Stimulated activated CD4-positive, alpha-beta T cell treated with anti-CD3 and anti-CD28 coated beads, TNF-alpha, amount 100 ng/mL, for 24 hours (primary cell): ENCODE measurements at places on chromosomes 4 and X.

DNA sequence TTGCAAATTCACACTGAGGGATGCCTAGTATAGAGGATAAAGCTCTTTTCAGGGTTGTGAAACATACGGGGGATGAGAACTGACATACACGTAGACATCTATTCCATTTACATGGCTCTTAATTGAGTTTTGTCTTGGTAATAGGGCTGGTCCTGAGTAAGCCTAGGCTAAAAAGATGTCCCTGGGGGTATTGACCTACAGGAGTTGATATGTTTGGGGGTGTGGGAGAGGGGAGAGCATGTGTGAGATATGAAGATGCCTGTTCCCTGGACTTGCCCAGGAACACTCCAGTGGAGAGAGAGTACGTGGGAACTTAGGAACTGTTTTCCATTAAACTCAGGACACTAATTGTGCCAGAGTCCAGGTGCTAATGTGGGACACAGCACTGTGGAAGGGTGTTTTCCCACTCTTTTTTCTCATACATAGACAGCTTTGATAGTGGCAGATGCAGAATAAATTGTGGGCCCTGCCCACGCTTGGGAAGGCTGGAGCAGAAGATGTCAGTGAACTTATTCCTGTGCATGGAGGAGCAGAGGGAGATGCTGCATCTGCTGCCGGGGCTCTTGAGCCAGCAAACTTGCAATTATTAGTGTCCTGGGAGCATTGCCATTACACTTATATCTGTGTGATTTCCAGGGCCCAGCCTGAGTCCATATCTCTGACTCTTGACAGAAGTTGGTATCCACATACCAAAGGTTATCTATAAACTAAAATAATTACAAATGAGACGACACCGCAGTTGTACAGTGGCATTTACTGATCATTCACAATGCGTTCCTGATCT is 20.7 kb downstream of the SYNPO2 start:
- no peak for DNase-seq

- DNase-seq: no peak
Measured at GRCh38 chr4:2624782-2625530, 88.5 kb downstream of the FAM193A start.

- DNase-seq: no peak
Measured at GRCh38 chr4:28317221-28317620, 1456.6 kb downstream of the STIM2 start.

DNA sequence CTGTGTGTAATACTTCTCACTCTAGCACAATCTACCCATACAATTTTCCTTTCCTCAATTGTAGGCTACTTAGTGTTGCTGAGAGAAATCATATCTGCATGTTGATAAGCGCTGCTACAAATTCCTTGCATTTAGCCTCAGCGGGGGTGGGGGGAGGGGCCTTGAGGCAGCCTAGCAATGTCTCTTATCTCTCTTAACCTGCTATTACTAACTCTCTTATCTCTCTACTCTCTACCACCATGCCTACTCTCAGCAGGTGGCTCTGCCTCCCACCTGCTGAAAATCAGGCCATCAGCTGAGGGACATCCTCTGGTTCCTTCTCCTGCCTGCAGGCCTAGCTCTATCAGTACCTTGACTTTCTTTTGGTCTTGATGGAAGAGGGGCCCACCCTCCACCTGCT is 98.9 kb downstream of the GPR82 start:
- no peak for DNase-seq

DNA sequence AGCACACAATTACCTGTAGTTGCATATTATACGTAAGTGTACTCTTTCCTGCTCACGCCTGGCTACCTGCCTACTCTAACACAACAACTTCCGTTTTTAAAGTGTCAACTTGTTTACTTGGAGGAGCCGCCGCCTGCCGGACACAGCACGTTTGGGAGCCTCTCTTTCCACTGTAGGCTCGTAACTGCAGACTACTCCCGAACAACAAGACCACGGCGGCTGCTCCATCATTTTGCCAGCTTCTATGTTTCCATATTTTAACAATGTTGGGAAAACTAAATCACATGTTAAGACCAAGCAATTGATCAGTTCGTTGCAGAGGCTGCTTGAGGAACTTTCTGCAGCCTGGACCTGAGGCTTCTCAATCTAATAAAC is 841 bp downstream of the MTNR1A start:
- no peak for DNase-seq

GRCh38 chr4:116585246-116585645 is 500.1 kb downstream of the TRAM1L1 start:
- no peak for DNase-seq

- no peak for DNase-seq
Measured at GRCh38 chrX:148422526-148422925, 77.9 kb upstream of the AFF2 start.

DNA sequence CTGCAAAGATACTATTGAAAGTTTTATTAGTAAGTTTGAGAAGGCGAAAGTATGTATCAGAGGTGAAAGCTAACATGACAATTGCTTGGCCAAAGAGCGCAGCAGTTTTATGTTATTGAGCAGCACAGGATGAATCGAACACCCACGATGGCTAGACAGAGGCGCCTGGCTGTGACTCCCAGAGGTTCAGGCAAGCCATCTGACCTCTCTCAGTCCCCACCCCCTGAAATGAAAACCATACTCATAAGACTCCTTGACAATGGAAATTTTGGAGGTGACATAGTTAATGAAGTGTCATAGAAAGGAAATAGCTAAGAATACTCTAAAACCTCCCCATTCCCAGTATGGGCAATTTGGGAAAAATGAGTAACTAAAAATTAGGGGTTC is 70.6 kb downstream of the MGST2 start:
- no peak for DNase-seq

GRCh38 chr4:87092389-87093141 is 127.9 kb downstream of the KLHL8 start:
- DNase-seq: no peak

- DNase-seq: no peak
Measured at GRCh38 chr4:183635321-183635720, 23.7 kb downstream of the RWDD4 start.

DNA sequence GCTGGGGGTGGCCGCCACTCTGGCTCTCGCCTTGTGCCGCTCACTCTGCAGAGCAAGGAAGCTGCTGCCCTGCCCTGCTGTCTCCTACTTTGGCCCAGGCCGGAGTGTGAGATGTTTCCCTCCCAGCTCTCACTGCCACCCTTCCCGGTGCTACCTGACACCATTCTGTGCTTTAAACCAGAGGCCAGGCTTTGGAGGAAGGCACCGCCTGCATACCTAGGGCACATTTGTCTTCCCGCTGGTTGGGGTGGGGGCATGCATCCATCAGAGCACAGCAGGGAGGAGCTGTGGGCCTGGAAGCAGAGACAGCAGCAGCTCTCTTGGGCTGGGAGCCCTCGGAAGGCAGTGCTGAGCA is 96.9 kb upstream of the PSAPL1 start:
- no peak for DNase-seq

- no peak for DNase-seq
Measured at GRCh38 chrX:22122510-22122909, 90.4 kb downstream of the PHEX start.

- DNase-seq: no peak
Measured at GRCh38 chr4:115970859-115971258, 857.4 kb upstream of the NDST4 start.

DNA sequence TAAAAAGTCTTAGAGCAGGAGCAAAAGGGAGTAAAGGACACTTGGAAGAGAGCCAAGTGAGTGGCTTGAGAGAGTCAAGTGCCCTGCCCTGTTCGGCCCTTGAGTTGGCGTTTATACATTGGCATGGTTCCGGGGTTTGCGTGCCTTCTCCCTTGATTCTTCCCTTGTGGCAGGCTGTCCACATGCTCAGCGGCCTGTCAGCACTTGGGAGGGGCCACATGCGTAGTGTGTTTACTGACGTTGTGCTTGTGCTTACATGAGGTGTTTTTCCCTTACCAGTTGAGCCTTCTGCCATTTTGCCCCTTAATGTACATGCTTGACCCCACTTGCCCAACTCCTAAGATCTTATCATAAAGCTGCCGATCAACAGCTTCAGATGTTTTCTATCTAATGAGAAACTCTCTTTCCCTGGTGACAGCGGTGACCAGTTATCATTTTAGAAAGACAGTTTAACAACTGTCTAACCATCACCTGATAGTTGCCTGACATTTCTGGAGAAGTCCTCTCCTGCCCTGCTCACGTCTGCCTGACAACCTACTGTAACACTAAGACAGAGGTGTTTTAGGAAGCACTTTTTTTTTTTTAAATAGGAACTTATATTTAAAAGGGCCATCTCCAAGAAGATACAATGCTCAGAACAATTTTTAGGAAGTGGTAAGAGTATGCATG is 49.5 kb upstream of the GC start:
- no peak for DNase-seq

DNA sequence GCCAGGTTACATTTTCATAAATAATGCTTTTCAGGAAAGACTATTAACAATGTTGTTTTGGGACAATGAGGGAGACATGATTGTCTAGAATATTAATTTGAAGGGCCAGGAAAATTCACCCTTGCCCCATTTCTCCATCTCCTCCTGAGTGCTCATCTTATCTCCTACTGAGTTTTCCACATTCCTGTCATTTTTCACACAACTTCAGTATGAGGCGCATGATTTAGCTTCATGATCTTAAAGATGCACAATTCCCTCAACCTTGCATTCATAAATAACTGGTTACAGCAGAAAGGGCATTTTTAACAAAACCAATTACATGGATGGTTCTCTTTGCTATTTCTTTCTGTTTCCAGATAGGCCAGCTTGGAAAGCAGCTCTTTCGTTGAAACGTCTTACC is 1699.2 kb upstream of the IGFBP7 start:
- no peak for DNase-seq

DNA sequence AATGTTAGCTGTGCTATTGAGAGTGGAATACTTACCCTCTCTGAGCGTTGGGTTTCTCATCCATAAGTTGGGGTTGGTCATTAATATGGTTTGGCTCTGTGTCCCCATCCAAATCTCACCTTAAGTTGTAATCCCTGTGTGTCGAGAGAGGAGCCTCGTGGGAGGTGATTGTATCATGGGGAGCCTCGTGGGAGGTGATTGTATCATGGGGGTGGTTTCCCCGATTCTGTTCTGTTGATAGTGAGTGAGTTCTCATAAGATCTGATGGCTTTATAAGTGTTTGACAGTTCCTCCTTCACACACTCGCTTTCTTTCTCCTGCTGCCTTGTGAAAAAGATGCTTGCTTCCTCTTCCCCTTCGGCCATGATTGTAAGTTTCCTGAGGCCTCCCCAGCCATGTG is 391.1 kb downstream of the FAM133A start:
- no peak for DNase-seq

DNA sequence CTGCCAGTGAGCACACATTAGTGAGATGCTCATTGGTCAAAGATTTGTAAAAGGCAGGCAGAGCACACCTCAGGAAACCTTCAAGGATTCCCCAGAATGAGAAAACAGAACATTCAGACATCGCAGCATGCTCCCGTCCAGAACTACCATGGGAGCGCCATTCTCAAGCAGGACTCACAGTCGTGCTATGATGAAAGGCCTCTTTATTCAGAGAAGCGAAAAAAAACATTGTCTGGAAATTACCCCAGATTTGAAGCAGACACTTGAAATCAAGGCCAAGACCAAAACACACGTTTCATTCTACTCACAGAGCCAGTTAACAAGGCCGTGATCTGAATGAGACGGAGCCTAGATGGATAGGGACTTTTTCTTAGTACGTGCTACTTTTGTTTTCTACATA is 961.8 kb upstream of the TENM3 start:
- DNase-seq: no peak

- no peak for DNase-seq
Measured at GRCh38 chr4:96228463-96228862, 388.6 kb downstream of the PDHA2 start.

DNA sequence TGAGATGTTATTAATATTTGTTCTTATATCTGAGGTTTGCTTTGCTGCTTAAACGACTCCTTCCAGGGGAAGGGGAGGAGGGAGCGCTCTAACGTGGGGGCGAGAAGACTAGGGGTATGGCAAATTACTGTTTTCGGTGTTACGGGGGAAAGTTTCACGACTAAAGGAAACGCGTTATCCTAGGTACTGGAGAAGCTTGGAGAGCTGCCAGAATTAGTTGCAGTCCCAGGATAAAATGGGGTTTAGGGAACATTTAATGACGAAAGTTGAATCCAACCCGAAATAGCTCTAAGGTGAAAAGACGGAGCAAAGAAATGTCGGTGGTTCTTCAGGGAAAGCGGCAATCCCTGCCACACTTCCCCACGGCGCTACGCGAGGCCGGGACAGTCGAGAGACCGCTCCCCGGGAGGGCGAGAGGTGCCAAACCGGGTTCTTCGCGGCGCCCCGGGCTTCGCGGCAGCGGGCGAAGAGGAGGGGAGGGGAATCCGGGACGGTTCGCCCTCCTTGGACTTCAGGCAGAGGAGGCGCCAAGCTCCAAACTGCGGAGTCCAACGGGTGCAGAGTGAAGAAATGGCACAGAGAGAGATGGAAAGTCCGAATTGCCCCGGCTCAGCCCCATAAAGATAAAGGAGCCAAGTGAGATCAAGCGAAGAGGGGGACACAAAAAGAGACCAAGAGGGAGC is 724 bp downstream of the THOC2 start:
- peak; percentile 2 for DNase-seq

- DNase-seq: no peak
Measured at GRCh38 chr4:578451-579443, 2.7 kb upstream of the TMEM271 start.

GRCh38 chr4:100103671-100104070 is 86.6 kb downstream of the DDIT4L start:
- no peak for DNase-seq

- DNase-seq: no peak
Measured at GRCh38 chrX:7435822-7436221, 287.9 kb upstream of the PUDP start.

DNA sequence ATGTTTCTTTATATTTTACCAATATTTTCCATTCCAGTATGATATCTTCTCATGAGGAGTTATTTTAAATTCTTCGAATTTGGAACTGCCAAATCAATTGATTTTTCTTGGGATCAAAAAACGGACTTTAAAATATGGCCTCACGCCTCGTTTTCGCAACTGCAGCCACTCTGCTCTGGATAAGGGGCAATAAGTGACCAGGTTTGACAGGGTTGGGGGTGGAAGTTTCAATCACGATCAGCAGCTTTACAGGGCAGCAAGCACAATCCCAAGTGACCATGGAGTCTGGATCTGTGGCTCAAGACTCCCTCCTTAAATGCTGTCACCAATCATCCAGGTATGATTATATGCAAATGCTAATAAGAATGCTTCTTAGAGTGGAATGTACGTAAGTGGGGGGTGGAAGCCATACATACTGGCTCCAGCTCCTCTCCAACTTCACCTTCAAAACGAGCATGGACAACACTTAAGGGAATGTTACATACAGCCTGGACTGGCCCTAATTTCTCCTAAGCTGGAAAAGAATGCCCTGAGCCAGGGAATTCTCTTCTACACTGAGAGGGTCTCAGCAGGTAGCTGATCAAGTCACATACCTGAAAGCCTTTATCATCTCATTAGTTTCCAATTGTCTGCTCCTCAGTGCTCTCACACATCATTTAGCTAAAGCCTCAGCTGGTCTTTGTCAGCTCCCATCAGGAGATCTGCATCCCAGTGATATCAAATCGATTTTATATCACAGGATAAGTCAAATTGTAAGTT is 176.9 kb upstream of the DCAF8L1 start:
- DNase-seq: no peak
